ENCODE measurements at places on chromosomes 5 and 9. TPM values are rescaled to one million over a fixed set of nuclear protein-coding genes. Genes with fewer than 3 reads are reported as not detected.

Gene LMNB1
- polyA plus RNA-seq: 10.5 TPM

Gene SH2D3C
- 85.5 TPM for polyA plus RNA-seq

Gene PGGT1B
- polyA plus RNA-seq: 3.8 TPM

Gene CCDC183
- polyA plus RNA-seq: 4.0 TPM

Gene PTGDS
- polyA plus RNA-seq: 0.25 TPM

Gene DDX4
- polyA plus RNA-seq: 0.07 TPM

Data from B cell (primary cell).